ENCODE measurements at places on chromosomes 3 and 15. TPM values are rescaled to one million over a fixed set of nuclear protein-coding genes. Genes with fewer than 3 reads are reported as not detected.

CACNA2D2 gene
- 1.5 TPM for polyA plus RNA-seq

ASB14 gene
- polyA plus RNA-seq: not detected

GOLIM4 gene
- 2.3 TPM for polyA plus RNA-seq

PCSK6 gene
- polyA plus RNA-seq: 1.7 TPM

ATG7 gene
- 12.9 TPM for polyA plus RNA-seq

CLDN11 gene
- polyA plus RNA-seq: not detected

ADAMTS9 gene
- not detected for polyA plus RNA-seq

RARB gene
- polyA plus RNA-seq: 0.19 TPM

- no peak overlapping the region for H3K27ac ChIP-seq
- peaks cover 2% of the 10 kb centered on the region for H3K27me3 ChIP-seq
- H3K36me3 ChIP-seq: no peaks in the 10 kb centered on the region
- H3K4me3 ChIP-seq: no peak overlapping the region
- peaks cover 10% of the 10 kb centered on the region for H3K4me1 ChIP-seq
- DNase-seq: no peak
Observed at GRCh38 chr15:70772402-70772801, 9.0 kb upstream of the UACA start.

DNA sequence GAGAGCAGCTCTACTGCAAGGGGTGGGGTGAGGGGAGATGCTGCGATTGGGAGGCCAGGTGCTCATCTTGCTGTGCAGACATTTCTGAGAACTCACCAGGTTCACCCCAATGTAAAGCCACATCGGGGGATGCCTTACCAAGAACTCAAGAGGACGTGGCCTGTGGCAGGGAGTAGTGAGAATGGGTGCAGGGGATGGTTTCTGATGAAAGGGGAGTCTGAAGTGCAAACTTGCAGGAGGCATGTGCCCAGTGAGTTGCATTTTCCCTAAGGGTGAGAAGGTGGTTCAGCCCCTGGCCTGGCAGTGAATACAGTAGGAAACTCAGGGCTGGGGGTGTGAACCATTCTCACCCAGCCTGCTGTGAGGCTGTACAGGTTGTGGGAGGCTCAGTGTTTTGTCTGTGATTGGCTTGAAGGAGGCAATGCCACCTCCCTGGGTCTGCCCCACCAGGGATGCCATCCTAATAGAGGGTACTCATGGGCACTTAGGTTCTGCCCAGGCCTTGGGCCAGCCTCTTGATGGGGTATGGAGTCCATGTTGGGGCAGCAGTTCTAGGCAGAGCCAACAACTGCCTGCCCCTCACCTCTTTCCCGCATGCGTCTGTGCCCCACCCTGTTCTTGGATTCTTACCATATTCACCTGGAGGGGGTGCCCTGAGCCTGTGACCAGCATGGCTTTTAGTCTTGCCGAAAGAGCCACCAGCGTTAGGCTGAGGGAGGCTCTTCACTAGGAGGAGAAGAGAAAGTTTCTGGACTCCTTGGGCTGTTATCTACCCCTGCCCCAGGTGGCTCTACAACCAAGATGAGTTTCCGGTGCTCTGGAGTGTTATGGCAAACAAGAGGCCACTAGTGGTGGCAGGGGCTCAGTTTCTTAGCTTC, 4.5 kb downstream of the HEMK1 start:
- H3K4me1 ChIP-seq: peaks cover 80% of the 10 kb centered on the region
- peak overlapping the region; percentile 66 for H3K4me3 ChIP-seq
- H3K36me3 ChIP-seq: peaks cover under 1% of the 10 kb centered on the region

DNA sequence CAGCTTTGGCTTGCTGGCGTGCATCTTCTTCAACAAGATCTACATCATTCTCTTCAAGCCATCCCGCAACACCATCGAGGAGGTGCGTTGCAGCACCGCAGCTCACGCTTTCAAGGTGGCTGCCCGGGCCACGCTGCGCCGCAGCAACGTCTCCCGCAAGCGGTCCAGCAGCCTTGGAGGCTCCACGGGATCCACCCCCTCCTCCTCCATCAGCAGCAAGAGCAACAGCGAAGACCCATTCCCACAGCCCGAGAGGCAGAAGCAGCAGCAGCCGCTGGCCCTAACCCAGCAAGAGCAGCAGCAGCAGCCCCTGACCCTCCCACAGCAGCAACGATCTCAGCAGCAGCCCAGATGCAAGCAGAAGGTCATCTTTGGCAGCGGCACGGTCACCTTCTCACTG, 40.6 kb upstream of the CSTA start:
- no peaks in the 10 kb centered on the region for H3K27me3 ChIP-seq
- no peak overlapping the region for H3K4me3 ChIP-seq

DNA sequence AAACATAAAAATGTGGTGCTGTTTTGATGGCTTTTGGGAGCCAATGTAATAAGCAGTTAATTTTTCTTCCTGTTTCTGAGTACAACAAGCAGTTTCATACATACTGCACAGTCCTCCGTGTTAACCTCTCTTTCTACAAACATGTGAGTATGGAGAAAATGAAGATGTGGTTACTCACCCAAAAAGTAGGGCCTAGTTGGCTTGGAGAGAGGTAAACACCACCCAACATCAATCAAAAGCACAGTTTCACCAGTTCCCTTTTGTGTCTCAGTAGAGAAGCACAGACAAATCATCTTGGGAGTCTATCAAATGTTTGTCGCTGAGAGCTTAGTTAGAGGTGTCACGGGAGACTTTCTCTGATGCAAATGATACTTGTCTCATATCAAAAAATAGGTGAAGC, 320.2 kb downstream of the UNC13C start:
- no peak overlapping the region for H3K27ac ChIP-seq
- no peak overlapping the region for H3K4me3 ChIP-seq
- no peaks in the 10 kb centered on the region for H3K27me3 ChIP-seq
- no peak for DNase-seq

DNA sequence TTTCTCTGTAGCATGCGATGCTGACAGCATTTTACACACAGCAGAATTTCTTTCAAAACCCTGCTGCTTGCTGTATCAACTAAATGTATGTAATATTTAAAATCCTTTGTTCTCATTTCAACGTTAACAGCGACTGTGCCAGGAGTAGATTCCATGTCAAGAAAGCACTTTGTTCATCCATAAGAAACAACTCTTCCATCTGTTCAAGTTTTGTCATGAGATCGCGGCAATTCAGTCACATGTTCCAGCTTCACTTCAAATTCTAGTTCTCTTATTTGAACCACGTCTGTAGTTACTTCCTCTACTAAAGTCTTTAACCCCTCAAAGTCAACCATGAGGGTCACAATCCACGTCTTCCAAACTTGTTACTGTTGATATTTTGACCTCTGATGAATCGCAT, 50.6 kb downstream of the SMARCC1 start:
- H3K4me1 ChIP-seq: peaks cover 4% of the 10 kb centered on the region
- H3K4me3 ChIP-seq: no peak overlapping the region
- no peaks in the 10 kb centered on the region for H3K27me3 ChIP-seq
- DNase-seq: no peak
- no peak overlapping the region for H3K27ac ChIP-seq
- peaks cover 12% of the 10 kb centered on the region for H3K36me3 ChIP-seq

DNA sequence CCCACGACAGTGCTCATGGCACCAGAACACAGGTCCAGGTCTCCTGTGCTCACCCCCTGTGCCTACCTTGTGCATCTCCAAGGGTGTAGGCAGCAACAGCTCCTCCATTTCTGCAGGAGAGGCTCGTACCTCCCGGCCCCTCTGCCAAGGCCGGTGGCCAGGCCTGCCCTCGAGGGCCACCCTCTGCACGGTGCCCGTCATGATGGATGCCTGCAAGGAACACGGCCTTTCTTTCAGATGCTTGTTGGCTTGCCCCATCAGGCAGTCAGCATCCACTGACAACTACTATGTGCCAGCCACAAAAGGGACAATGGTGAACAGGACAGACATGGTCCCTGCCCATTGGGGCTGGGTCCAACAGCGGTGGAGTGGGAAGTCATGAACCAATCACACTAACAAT, 43.8 kb downstream of the GRIP2 start:
- H3K4me3 ChIP-seq: no peak overlapping the region
- no peaks in the 10 kb centered on the region for H3K4me1 ChIP-seq
- no peak for DNase-seq
- no peaks in the 10 kb centered on the region for H3K36me3 ChIP-seq
- no peak overlapping the region for H3K27ac ChIP-seq

GRCh38 chr3:11459186-11459824, 184.4 kb downstream of the VGLL4 start:
- H3K27ac ChIP-seq: no peak overlapping the region
- no peak overlapping the region for H3K4me3 ChIP-seq
- H3K27me3 ChIP-seq: no peaks in the 10 kb centered on the region
- DNase-seq: no peak
- no peaks in the 10 kb centered on the region for H3K36me3 ChIP-seq

DNA sequence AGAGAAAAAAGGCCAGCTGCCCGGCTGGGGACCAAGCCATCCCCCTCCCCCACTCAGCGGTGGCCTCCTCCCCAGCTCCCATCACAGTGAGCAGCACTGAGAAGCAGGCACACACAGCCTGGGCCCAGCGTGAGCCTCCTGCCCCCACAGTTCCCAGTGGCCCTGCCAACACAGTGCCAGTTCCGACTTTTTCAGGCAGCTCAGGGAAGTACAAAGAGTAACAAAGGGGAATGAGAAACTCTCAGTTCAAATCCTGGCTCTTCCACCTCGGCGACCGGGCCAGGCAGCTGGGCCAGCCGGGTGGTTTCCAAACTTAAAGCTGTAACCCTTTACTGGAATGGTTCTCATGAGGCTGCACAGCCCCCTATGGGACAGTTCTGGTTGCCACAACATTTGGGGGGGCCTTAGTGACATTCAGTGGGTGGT, 18.5 kb downstream of the TNK2 start:
- H3K4me1 ChIP-seq: peaks cover 18% of the 10 kb centered on the region
- no peaks in the 10 kb centered on the region for H3K36me3 ChIP-seq
- H3K27ac ChIP-seq: no peak overlapping the region
- no peak overlapping the region for H3K4me3 ChIP-seq

DNA sequence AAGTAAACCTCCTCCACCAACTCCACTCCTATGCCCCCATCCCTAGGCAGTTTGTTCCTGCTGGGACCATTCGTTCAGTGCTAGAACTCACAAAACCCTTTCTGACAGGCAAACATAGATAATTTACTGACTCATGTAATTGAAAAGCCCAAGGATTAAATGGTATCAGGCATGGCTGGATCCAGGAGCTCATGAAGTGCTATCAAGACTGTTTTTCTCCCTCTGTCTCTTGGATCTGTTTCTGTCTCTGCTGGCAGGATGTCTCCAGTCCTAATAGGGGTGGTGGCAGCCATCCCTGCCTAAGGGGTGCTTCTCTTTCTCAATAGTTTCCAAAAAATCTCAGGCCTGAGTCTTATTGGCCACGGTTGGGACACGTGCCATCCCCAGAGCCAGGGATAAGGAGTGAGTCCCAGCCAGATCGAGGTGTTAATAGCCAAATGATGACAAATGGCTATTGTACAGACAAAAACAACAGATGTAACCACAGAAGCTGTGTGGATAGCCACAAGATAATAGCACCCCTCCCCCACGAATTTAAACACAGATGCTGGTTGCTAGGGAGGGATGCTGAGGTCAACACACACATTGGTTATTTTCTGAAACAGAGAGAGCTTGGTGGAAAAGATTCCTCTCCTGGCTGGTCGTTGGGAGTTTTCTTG, 168.6 kb downstream of the SHQ1 start:
- no peaks in the 10 kb centered on the region for H3K36me3 ChIP-seq
- no peak overlapping the region for H3K4me3 ChIP-seq
- no peak overlapping the region for H3K27ac ChIP-seq
- H3K4me1 ChIP-seq: peaks cover 15% of the 10 kb centered on the region
- no peak for DNase-seq
- no peaks in the 10 kb centered on the region for H3K27me3 ChIP-seq

DNA sequence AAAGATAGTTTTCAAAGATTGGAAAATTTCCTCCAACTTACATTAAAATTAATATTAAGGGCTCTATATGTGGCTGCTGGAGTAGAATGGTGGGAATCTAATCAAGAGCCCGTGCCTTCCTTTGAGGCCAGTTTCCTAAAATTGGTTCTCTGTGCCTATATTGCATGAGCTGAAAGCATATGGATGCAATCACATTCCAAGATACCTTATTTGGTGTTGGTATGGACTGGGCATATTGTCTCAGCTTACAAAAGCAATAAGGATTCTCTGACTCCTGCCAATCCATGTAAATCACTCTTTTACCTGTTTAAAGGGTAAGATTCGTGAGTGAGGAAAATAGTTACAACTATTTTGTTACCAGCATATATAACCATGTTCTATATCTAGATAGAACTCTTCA, 111.6 kb downstream of the GREM1 start:
- H3K27me3 ChIP-seq: peaks cover 6% of the 10 kb centered on the region
- DNase-seq: no peak
- no peak overlapping the region for H3K4me3 ChIP-seq
- no peak overlapping the region for H3K27ac ChIP-seq

DNA sequence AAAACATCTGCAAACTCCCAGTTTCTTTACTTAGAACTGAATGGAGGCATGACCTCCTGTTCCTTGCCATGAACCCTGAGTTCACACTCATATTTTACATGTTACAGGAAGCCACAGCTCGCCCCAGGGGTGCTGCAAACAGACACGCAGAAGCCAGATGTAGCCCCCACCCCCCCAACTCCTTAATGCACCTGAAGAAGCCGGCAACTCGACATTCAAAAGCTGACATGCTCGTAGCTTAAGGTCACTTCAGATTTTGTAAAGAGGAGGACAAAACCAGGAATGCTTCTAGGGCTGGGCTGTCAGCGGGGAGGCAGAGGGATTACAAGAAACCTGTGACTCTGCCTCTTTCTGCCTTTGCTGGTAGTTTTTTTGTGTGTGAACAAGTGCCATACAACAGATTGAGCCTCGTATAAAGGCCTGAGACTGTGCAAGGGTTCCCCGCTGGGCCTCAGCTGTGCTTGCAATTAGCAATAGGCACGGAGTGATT, 42.0 kb upstream of the FEZF2 start:
- no peaks in the 10 kb centered on the region for H3K36me3 ChIP-seq
- H3K27me3 ChIP-seq: peaks cover 5% of the 10 kb centered on the region
- H3K27ac ChIP-seq: no peak overlapping the region
- H3K4me3 ChIP-seq: no peak overlapping the region
- DNase-seq: no peak
- H3K4me1 ChIP-seq: no peaks in the 10 kb centered on the region

- H3K27me3 ChIP-seq: no peaks in the 10 kb centered on the region
- DNase-seq: no peak
- H3K27ac ChIP-seq: no peak overlapping the region
- peaks cover 8% of the 10 kb centered on the region for H3K36me3 ChIP-seq
- no peak overlapping the region for H3K4me3 ChIP-seq
Observed at GRCh38 chr3:11835028-11835639, 11.6 kb downstream of the TAMM41 start.

- no peaks in the 10 kb centered on the region for H3K27me3 ChIP-seq
- peaks cover 13% of the 10 kb centered on the region for H3K4me1 ChIP-seq
- H3K4me3 ChIP-seq: no peak overlapping the region
- H3K36me3 ChIP-seq: peaks cover 13% of the 10 kb centered on the region
Observed at GRCh38 chr15:67762610-67763368, 62.5 kb upstream of the SKOR1 start.

- no peaks in the 10 kb centered on the region for H3K27me3 ChIP-seq
- peak overlapping the region; percentile 74 for H3K4me3 ChIP-seq
- no peak for DNase-seq
- H3K36me3 ChIP-seq: no peaks in the 10 kb centered on the region
- peak overlapping the region; percentile 50 for H3K27ac ChIP-seq
- peaks cover 4% of the 10 kb centered on the region for H3K4me1 ChIP-seq
Observed at GRCh38 chr3:190169877-190170276, 49.2 kb upstream of the P3H2 start.
